ENCODE measurements at places on chromosomes 6 and 20. TPM values are rescaled to one million over a fixed set of nuclear protein-coding genes. Genes with fewer than 3 reads are reported as not detected.

Gene MARCKS
- 94.5 TPM for total RNA-seq

Gene GPR6
- not detected for total RNA-seq

Gene ASIP
- total RNA-seq: 0.09 TPM

Gene ERVFRD-1
- 0.14 TPM for total RNA-seq

Gene EEF1A2
- 0.19 TPM for total RNA-seq

Gene LGSN
- 0.14 TPM for total RNA-seq

Gene TCP11
- total RNA-seq: 0.33 TPM

Gene BCAS4
- total RNA-seq: 17.5 TPM

Gene RIMS4
- 0.14 TPM for total RNA-seq

- DNase-seq: no peak
These were observed 177.8 kb upstream of the ECI2 start for GRCh38 chr6:4313044-4313686.

GRCh38 chr6:39309942-39310531 is 4.2 kb downstream of the KCNK17 start:
- DNase-seq: peak; percentile 27

DNA sequence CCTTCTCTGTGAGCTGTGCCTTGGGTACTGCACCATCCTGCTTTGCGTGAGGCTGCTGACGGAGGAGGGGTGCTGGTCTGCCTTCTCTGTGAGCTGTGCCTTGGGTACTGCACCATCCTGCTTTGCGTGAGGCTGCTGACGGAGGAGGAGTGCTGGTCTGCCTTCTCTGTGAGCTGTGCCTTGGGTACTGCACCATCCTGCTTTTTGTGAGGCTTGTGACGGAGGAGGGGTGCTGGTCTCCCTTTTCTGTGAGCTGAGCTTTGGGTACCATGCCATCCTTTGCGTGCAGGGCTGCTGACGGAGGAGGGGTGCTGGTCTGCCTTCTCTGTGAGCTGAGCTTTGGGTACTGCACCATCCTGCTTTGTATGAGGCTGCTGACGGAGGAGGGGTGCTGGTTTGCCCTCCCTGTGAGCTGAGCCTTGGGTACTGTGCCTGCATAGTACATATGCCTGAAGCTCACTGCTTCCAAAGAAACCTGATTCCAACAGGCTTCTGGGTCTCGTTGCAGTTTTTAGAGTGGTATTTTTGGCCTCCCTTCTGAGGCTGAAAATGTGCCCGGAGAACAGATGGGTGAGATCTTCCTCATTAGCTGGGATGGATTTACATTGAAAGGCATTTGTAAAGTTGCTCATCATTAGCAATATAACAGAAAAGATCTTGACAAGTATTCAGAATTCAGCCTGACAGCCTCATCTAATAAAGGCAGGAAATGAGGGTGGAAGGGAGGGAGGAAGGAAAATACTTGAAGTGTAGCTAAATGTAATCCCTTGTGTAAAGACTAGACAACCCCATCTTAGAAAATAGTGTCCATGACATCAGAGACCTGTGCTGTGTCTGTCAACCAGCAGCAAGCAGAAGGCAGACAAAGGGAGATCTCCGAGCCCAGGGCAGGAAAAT is 46.8 kb upstream of the UNC93A start:
- no peak for DNase-seq

DNA sequence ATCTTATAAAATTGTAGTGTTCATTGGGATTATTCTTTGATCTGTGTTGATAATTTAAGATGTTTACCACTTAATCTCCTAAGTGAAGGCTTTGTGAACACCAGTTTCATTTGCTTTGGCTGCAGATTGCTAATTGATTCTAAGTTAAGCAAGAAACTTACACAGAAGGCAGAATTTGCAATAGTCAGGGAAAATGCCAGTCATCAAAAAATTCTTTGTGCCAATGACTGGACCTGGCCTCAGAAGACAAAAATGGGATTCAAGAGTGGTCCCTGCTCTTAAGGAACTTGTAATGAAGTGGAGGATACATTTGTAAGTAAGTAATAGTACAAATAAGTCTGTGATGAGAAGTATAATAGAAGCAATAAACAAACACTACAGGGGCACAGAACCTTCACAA is 63.3 kb upstream of the EXOC2 start:
- no peak for DNase-seq

DNA sequence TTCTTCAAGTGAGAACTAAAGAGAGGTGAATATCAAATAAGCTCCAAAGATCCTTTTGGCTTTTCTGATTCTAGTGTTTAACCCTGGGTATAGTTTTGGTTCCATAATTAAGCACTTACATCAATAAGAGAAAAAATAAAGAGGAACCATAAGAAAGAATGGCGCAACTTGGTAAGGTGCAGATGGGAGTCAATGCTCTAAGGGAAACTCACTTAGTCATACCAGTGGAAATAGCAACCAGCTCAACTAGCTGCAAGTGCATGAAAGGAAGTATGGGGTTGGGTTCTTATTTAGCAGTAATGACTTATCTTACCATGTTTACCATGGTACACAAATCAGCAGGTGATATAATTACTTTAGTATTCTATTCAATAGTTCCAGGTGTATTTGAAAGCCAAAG is 296.5 kb upstream of the RUNX2 start:
- DNase-seq: no peak

DNA sequence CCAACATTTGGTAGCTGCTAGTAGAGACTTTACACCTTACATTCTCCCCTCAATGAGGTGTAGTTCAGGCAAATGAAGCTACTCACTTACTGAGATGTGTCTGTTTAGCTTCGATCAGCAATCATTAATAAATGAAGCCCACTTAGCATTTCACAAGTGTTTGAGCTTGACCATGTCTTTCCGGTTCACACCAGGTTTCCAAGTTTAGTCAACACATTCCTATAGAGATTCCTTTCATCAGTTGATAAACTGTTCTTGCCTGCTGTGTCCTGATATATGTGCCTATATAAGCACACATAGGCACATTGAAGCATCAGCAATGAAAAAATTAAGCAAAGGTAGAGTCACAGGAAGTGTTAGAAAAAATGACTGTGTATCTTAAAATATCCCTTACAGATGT is 150.0 kb downstream of the BTBD3 start:
- DNase-seq: no peak

DNA sequence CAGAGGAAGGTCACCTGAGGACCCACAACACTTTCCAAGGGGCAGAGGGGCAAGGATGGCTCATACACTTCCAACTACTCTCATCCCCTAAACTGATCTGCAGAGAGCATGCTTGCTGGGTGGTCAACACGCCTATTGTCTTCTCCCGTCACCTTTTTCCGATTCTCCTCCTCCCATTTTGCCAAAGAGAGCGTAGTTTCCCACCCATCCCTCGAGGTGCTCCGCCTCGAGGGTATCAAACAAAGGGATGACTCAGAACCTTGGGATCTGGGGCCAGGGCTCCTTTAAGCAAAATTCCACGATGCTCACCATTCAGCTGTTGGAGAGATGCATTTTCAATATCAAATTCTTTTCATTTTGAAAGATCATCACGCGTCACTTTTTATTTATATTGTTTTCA is 507.5 kb upstream of the SULF2 start:
- no peak for DNase-seq

GRCh38 chr6:125658759-125659431 is 90.5 kb upstream of the HEY2 start:
- no peak for DNase-seq

- peak; percentile 19 for DNase-seq
These were observed 44.1 kb downstream of the VAPB start for GRCh38 chr20:58433029-58433647.

- DNase-seq: no peak
These were observed 14.2 kb downstream of the KCNK5 start for GRCh38 chr6:39214846-39215639.

GRCh38 chr6:22056398-22056797 is 240.4 kb downstream of the PRL start:
- DNase-seq: no peak

DNA sequence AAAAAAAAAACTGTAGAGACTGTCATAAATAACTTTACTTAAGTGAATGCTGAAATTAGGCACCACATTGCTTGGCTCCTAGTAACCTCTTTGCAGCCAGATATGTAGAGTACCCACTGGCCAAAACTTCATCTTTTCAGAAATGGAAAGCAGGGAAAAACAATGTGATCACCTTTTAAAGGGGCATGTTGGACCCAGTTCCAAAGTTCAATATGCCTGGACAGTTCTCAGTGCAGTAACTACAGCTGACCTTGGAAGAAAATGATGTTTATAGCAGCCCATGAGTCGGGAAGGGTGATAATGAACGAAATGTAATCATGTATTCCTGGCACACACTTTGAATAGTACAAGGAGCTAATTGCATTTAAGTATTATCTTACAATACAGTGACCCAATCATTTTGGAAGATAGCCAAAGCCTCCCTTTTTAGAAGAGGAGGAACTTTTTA is 93.6 kb upstream of the TAB2 start:
- DNase-seq: no peak

DNA sequence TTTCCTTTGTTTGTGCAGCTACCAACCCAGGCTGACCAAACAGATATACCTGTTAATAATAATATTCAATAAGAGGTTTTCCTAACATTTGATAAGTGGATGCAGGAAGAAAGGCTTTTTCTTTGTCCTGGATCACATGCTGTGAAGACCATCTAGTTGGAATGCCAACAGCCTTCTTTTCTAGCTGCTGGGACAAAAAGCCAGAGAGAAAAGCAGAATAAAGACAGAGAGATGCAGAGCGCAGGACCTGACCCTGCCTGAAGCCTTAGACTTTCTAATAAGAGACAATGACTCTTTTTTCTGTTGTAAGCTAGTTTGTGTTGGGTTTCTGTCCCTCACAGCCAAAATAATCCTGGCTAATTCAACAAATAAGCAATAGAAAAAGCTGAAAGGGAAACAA is 308.2 kb downstream of the PHF3 start:
- no peak for DNase-seq

DNA sequence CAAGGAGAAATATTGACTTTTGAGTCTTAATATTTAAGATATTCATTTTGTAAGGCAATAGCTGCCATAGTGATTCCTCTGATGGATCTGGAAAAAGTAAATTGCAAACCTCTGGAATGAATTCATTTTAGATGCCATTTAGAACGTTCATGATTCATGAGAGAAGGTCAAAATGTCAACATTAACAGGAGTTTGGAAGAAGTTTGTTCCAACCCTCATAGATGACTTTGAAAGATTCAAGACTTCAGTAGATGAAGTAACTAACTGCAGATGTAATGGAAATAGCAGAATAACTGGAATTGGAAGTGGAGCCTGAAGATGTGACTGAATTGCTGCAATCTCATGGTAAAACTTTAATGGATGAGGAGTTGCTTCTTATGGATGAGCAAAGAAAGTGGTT is 100.9 kb upstream of the CCN2 start:
- no peak for DNase-seq

DNA sequence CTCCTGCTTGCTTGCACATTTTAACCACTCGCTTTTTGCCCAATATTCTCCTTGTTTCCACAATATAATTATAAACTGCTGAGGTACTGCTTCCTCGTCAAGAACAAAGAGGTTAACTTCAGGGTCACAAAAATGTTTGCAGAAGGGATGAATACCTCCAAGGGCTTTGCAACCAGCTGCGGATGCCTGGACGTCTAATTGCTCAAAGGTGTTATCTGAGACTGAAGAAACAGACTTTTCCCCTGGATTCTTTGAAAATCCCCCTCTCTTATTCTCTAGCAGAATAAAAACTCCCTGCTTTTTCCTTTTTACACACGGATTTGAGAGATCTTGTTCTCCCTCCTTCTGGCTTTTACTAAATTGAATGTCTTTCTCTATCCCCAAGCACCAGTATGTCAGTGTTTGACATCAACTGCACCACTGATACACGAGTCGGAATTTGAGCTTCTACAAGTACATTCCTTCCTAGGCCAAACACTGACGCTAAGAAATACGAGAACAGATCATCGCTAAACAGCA is 336 bp upstream of the SMPDL3A start:
- no peak for DNase-seq

- DNase-seq: no peak
These were observed 66.6 kb upstream of the FAM184A start for GRCh38 chr6:119145111-119145510.

DNA sequence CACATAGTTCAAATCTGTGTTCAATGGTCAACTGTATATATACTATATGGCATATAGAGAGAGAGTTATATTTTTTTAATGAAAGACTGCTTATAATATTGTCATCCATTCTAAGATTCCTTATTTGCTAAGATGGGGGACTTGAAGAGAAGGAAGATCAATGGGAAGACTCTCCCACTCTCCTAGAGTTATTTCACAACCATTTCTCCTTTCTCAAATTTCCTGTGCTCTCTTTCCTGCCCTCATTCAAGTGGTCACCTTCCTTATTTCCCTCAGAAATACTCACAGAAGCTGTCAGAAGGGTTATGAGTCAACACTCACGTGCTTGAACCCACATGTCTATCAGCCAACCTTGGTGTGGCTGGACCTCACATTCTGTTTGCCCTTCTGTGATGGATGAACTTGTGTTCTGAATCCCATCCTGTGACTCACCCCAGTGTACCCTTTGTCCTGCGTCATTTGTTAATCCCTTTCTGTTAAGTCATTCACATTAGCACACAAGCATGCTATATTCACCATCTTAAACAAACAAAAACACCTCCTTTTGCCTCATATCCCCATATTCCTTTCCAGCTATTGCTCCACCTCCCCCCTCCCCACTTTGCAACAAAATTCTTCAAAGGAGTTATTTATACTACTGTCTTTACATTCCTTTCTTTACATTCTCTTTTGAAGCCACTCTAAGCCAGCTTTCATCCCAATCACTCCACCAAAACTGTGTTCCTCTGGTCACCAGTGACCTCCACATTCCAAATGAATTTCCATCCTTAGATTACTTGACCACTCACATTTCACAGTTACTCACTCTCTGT is 279.3 kb upstream of the TCF21 start:
- DNase-seq: no peak

DNA sequence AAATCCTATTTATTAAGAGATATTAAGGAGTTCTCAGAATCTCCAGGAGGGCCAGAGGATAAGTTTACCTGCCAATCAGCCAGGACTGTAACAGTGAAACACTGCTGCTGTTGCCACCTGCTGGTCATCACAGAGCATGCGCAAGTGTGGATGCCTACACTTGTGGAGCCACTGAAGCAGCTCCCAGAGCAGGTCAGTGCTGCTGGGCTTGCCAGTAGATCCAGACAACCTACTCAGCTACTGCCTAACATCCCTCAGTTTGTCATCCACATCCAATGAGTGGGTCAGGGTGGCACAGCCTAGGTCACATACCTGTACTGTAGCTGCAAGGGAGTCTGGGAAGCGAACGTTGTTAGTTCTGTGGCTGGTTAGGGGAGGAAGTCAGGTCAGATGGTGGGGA is 18.3 kb upstream of the NHSL1 start:
- peak; percentile 24 for DNase-seq

DNA sequence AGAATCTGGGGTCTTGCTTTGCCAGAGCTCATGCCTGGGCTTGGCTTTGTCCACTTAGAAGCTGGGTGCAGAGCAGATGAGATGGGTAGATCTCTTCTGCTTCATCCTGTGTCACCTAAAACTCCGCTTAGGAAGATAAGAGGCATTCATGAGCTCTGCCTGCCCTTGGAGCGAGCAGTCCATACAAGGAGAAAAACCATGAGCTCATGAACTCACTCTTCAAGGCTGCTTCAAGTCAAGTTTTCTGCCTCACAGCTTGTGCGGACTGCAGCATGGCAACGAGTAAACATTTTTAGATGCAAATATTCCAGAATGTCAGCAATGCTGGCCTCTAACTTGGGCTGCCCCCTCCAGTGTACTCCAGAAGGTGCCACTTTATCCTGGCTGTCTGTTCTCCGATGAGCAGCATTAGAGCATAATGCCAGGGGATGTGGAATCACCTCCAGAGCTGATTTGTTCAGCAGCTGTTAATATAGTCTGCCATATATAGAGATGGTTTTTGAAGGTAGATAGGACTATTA is 10.7 kb upstream of the UQCC2 start:
- DNase-seq: no peak

- no peak for DNase-seq
These were observed 22.6 kb upstream of the ASF1A start for GRCh38 chr6:118871331-118871730.

- no peak for DNase-seq
These were observed 356.4 kb downstream of the CDH4 start for GRCh38 chr20:61608275-61609085.
